ENCODE measurements at places on chromosomes 3 and 15. TPM values are rescaled to one million over a fixed set of nuclear protein-coding genes. Genes with fewer than 3 reads are reported as not detected.

DNA sequence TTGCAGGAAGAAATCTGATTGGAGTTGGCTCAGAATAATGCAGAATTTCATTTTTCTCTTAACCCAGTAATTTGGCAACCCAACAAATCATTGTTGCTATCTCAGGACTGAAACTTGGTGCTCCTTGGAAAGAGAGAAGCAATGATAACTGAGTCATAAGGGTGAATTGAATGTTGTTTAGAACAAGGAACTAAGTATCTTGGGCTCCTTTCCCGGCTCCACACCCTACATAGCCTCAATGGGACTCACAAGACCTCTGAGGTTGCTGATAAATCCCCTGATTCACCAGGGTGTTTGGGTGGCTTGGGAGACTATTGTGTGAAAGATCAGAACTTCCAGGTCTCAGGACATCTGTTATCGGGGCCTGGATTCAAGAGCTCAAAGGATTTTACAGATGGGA is 7.8 kb upstream of the RAB8B start:
- DNase-seq = no peak

DNA sequence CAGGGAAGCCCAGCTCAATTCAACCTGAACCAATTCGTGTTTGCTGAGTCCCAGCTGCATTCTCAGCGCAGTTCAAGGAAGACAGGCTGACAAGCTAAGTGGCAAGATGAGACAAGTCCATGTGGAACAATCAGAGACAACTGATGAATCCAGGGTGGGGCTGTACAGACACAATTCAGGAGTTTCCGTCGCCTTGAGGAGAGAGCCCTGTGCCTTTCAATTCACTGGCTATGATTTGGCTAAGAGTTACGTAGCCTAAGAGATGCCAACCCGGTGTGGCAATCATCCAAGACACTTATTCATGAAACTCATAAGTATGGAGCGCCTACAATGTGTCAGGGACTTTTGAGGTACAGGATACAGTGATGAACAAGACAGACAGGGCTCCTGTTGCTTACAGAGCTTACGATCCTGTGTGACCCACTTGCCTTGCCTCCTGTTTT is 15.5 kb upstream of the ZBED2 start:
- DNase-seq = no peak

GRCh38 chr3:31382856-31383255 is 149.9 kb upstream of the STT3B start:
- no peak for DNase-seq

- no peak for DNase-seq
Observed at GRCh38 chr3:61035573-61035972, 215.7 kb downstream of the FHIT start.

DNA sequence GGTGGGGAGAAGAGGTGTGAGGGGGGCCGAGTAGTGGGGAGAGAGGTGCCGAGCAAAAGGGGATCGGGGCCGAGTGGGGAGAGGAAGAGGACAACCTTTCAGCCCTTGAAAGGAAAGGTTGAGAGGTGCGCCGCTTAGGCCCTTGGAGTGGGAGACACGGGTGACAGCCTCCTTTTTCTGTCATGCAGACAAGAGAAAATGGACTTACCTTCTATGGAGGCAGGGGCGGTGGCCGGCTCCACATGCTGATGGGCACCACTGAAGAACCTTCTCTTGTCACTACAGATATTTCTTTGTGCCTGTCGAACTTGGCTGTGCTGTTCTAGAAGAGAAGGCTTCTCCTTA is 421 bp downstream of the KLHL18 start:
- peak; percentile 54 for DNase-seq

- DNase-seq = no peak
Observed at GRCh38 chr3:180295811-180296210, 259.1 kb upstream of the PEX5L start.

GRCh38 chr15:66008940-66009562 is 139.8 kb downstream of the RAB11A start:
- no peak for DNase-seq

- DNase-seq = no peak
Observed at GRCh38 chr3:177528306-177529070, 331.2 kb upstream of the TBL1XR1 start.

GRCh38 chr15:89768071-89768500 is 8.0 kb upstream of the MESP2 start:
- DNase-seq = peak; percentile 50

DNA sequence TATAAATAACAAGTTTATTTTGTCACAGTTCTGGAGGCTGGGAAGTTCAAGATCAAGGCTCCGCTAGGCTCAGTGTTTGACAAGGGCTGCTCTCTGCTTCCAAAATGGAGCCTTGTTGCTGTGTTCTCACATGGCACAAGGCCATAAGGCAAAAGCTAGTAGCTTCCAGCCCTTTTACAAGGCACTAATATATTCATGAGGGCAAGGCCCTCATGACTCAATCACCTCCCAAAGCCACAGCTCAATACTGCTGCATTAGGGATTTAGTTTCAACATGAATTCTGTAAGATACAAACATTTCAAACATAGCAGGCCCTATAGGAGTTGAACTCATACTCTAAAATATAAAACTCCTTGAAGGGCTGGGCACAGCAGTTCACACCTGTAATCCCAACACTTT is 30.2 kb downstream of the ZBTB11 start:
- no peak for DNase-seq

- no peak for DNase-seq
Observed at GRCh38 chr15:92848852-92849598, 51.1 kb upstream of the CHD2 start.

DNA sequence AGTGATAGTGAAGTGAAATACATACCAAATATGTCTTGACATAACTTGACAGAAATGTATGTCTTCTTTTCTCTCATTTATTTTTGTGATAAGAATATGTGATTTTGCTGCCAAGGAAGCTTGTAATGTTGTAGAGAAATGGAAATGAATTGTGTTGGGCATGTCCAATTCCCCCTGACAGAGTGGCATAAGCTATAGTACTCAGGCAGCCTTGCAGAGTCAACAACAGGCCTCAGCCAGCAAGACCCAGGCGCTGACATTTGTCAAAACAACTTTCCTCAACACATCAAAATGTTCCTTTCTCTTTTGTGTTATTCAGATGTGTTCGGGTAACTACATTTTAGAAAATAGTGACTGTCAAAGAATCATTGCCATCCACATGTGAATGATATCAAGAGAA is 538.1 kb upstream of the ATP11B start:
- no peak for DNase-seq

GRCh38 chr15:68345481-68345880 is 67.9 kb downstream of the FEM1B start:
- no peak for DNase-seq

DNA sequence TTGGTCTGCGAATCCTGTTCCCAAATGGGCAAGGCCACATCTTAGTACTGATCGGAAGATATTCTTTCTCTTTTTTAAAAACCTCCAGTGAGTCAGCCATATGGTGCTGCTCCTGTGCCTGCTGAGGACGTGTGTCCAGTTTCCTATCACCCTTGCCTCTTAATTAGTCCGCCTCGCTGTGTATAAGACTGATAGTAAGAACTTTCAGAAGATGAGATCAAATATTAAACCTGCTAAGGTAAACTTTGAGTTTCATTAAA is 612 bp downstream of the UBA5 start:
- DNase-seq = no peak

DNA sequence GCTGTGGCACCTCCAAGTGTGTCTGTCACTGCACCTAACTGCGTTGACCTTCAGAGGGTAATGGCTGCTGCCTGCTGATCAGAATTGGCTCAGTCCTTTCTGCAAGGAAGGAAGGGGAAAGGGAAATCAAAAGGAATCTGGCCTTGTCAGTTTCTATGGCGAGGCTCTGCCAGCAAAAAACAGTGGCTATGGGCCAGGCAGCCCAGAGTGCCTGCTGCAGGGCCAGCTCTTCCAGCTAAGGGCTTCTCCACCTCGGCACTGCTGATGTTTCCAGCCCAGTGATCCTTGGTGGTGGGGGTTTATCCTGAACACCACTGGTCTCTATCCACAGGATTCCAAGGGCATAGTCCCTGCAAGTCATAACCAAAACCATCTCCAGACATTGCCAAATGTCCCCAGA is 184.3 kb downstream of the TJP1 start:
- DNase-seq = no peak

DNA sequence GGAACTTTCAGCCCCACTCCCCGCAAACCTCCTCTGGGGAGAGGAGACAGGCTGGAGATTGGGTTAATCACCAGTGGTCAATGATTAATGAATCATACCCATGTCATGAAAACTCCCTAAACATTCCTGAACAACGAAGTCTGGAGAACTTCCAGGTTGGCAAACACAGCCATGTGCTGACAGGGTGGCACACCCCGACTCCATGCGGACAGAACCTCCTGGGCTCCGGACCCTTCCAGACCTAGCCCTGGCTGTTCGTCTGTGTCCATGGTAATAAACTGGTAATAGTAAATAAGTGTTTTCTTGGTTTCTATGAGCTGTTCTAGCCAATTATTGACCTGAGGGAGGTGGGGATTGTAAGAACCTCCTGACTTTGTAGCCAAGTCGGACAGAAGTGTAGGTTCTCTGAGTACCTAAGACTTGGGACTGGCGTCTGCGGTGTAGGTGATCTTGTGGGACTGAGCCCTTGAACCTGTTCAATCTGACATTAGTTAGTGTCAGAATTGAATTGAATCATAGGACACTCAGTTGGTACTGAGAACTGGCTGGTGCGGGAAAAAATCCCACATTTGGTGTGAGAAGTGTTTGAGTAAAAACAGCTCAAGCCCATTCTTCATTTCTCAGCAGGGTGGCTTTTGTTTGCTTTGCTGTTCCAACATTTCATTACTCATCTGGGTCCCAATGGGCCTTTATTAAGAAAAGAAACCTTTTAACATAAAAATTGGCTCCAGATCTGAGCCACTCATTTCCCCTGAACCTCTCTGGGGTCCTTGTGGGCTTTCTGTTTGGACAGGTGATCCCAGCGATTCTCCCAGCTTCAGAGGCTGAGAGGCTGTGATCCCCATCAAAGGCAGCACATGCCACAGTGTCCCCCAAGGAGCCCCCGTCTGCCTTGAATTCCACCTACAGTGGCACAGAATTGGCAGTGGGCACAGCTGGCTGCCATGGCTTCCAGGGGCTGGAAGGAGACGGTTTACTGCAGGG is 151.0 kb downstream of the TJP1 start:
- no peak for DNase-seq

DNA sequence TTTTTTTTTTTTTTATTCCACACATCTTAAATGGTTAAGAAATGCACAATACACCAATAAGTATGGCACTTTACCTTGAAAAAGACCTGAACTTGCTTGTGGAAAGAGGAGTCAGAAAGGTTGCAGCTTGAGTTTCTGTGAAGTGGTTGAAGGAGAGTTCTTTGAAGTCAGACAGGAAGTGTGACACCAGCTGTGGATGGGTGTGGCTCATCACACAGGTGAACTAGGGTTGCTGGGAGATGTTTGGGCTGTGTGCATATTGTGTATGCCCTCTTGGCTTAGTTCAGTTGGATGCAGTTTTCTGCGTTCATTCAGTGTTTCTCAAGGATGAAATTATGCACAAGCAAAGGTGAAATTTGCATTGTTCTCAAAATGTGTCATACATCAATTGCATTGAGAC is 6.3 kb downstream of the AEN start:
- DNase-seq = no peak

GRCh38 chr3:25246913-25247312 is 181.2 kb upstream of the RARB start:
- DNase-seq = no peak

- no peak for DNase-seq
Observed at GRCh38 chr3:32148351-32148750, 41.9 kb downstream of the GPD1L start.

DNA sequence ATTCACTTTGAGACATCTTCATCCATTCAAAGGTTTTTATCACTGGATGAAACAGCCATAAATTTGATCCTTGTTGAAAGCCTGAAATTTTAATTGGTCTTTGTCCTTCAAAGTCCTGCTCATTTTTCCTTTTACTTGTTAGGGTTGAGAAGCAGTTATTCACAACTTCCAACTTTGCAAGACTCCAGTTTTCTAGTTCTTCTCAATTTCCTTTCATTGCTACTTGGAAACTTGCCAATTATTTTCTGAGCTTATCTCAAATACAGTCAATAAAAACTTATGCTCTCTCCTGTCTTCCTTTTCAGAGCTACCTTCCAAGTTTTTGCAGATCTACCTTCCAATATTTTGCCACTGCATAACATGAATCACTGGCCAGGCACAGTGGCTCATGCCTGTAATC is 23.7 kb upstream of the CD276 start:
- DNase-seq = no peak

GRCh38 chr3:33915796-33916546 is 117.5 kb downstream of the PDCD6IP start:
- no peak for DNase-seq

- DNase-seq = no peak
Observed at GRCh38 chr15:31468911-31469785, 142.5 kb downstream of the KLF13 start.

DNA sequence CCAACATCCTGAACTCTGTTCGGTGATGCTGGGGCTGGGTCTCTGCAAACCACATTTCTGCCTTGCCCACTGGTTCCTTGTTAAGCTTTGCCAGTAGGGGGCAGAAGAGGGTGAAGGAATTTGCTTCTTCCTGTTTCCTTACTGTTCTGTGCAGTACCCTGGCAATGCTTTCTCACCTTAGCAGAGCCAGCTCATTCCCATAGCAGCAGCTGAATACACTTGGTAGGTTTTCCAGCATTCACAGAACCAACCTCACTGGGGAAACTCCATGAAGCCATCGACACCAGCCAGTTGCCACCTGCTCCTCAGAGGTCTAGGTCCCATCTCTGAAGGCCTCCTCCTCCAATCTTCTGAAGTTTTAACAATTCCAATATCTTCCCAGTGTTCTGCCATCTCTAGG is 308.4 kb downstream of the PDCD6IP start:
- no peak for DNase-seq

DNA sequence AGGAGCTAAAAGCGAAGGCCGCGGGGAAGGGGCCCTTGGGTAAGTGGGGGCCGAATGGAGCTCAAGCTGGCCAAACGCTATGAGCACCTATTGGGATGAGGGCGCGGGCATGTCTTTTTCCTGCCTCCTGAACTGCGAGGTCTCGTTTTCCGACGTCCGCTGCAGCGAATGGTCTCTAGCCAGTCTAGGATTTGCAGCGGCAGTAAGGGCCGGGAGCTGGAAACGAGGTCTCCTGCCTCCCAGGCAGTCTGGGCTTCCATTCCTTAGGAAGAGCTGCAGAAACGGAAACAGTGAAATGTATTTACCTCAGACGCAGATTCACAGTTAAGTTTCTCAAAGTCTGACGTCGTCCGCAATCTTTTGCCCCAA is 517 bp downstream of the TMA7 start:
- no peak for DNase-seq

The PPP4R2 gene
- total RNA-seq = 63.3 TPM

The GABRB3 gene
- total RNA-seq = 0.60 TPM

The SLC51A gene
- total RNA-seq = not detected

The KNG1 gene
- total RNA-seq = not detected

The ZIC1 gene
- 7.3 TPM for total RNA-seq

The CNTN4 gene
- total RNA-seq = 1.9 TPM

The SPATA12 gene
- total RNA-seq = not detected

The VILL gene
- 0.81 TPM for total RNA-seq

The MAP6D1 gene
- total RNA-seq = 7.3 TPM

The SOX14 gene
- total RNA-seq = not detected

The FAM3D gene
- total RNA-seq = not detected

The SH3GL3 gene
- total RNA-seq = not detected

The GBE1 gene
- total RNA-seq = 194 TPM

The KBTBD12 gene
- 20.6 TPM for total RNA-seq

The HYAL2 gene
- total RNA-seq = 27.2 TPM

The KBTBD8 gene
- total RNA-seq = 6.1 TPM

The CCR9 gene
- not detected for total RNA-seq

The MTFMT gene
- 9.5 TPM for total RNA-seq

The SERPINI2 gene
- total RNA-seq = 0.32 TPM

The OR5AC2 gene
- total RNA-seq = not detected

The TF gene
- total RNA-seq = 1.2 TPM

The LMOD3 gene
- total RNA-seq = 154 TPM

Data from psoas muscle (tissue), 8 donors.